ENCODE measurements at places on chromosomes 5 and 9. TPM values are rescaled to one million over a fixed set of nuclear protein-coding genes. Genes with fewer than 3 reads are reported as not detected.

GRCh38 chr9:136093346-136093986, 1.6 kb downstream of the NACC2 start:
- DNase-seq: no peak

- DNase-seq: no peak
Measured at GRCh38 chr5:1724822-1725602, 74.6 kb downstream of the MRPL36 start.

GRCh38 chr9:97992219-97992618, 9.1 kb downstream of the ANP32B start:
- DNase-seq: no peak

DNA sequence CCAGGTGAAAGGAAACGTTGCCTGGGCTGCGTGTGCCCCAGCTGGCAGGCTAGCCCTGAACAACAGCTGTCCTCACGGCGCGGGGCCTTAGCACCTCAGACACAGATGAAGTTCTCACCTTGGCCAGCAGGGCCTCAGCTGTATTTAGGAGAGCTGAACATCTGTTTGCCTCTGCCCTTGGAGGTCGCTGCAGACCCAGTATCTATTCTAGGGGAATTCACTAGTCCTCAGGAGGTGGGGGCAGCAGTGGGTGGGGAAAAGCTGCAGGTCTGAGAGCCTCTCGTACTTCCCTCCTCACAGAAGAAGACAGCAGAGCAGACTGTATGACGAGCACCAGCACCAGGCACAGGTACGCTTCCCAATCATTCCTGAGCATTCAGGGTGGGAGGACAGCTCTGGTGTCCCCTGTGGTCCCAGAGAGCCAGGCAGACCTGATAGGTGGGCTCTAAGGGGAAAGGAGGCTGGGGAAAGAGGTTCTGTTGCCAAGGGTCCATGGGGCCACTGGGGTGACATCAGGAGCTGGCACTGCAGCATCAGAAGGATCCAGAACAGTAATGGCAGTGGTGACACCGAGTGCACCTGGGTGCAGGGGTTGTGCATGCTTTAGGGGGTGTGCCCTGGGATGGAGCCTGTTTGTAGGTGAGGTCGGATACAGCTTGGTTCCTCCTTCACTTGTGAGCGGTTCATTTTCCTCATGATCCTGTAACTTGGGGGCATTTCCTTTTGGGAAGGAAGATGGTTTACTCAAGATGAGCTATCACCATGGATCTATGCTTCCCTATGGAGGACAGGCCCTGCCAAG, 13.8 kb downstream of the CD74 start:
- DNase-seq: peak; percentile 94

The ANKS6 gene
- 9.8 TPM for polyA plus RNA-seq

The TAL2 gene
- polyA plus RNA-seq: 0.37 TPM

DNA sequence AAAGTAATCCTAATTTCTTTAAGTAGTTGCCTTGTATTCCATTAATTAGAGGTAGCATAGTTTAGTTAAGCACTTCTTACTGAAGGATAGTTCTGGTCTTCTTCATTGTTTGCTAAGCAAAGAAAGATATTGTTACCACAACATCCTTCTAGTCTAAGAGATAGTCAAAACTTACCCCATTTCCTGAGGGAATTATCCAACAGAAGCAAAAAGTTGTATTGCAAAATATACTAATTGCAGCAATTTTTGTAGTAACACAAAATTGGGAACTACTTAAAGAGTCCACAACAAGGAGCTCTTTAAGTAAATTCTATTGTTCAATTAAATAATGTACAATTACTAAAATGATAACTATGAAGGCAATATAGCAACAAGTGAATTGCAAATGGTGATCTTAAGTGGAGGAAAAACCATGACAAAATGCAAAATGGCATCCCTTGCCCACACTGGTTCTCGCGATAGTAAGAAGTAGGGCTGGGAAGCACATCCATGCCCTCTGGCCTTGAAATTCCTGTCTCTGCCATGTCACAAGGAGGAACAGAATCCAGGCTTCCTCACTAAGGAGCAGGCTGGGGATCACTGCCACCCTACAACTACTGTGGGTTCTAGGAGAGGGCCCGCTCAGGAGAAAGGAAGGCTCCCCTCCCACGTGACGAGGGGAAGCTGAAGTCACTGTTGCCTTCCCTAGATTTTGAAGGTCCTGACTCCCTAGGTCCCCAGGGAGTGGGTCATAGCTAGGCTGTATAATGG, 23.3 kb upstream of the MEGF9 start:
- DNase-seq: no peak

DNA sequence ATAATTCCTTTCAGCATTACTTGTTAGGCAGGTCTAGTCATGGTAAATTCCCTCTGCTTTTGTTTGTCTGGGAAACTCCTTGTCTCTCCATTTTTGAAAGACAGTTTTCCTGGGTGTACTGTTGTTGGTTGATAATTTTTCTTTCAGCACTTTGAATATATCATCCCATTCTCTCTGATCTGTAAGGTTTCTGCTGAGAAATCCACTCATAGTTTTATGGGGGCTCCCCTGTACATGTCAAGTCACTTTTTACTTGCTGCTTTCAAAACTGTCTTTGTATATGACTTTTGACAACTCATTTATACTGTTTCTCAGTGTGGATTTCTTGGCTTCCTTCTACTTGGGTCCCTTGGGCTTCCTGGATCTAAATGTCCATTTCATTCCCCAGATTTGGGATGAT, 16.5 kb downstream of the MEIKIN start:
- DNase-seq: no peak

DNA sequence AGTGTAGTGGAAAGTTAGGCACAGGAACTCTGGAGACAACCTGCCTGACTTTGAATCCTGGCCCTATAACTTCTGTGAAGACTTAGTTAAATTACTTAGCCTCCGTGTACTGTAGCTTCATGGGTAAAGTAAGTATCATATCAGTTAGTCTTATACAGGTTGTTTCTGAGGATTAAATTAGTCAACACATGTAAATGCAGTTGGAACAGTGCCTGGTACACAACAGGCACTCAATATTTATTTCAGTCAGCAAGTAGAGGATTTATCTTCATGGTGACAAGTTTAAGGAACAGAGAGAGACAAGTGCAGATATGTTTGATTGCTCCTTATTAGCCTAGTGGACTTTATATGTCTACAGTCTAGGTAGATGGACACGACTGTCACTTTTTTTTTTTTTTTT, 2.7 kb downstream of the TSLP start:
- no peak for DNase-seq

- DNase-seq: no peak
Measured at GRCh38 chr9:114433720-114434255, 46.0 kb upstream of the AKNA start.

GRCh38 chr9:86541014-86541570, 186.9 kb upstream of the TUT7 start:
- no peak for DNase-seq

DNA sequence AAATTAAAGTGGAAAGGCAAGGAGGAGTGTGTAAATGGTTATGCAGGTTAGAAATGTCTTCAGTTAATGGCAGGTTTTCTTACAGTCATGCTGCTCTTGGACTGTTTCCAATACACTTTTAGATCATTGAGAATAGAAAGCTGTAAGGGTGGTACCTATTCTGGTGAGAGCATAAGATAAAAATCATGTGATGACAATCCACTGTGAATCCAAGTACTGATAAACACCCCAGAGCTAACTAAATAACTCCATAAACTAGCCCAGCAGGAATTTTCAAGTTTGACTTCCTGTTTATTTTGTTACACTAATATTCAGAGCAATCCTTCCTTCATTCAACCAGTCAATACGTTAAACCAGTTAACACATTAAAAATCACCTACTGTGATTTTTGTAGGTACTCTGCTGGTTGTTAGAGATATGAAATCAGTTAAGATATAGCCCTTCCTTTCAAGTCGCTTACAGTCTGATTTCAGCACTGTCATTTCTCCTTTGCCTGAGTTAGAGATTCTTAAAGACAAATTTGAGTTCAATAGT, 22.6 kb downstream of the VCAN start:
- DNase-seq: no peak

- no peak for DNase-seq
Measured at GRCh38 chr9:105338308-105338707, 93.9 kb downstream of the SLC44A1 start.

The ABLIM3 gene
- 0.22 TPM for polyA plus RNA-seq

The ANKRD18A gene
- not detected for polyA plus RNA-seq

DNA sequence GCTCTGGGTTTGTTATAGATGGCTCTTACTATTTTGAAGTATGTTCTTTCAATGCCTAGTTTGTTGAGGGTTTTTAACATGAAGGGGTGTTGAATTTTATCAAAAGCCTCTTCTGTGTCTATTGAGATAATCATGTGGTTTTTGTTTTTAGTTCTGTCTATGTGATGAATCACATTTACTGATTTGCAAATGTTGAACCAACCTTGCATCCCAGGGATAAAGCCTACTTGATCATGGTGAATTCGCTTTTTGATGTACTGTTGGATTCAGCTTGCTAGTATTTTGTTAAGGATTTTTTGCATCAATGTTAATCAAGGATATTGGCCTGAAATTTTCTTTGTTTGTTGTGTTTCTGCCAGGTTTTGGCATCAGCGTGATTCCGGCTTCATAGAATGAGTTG, 25.5 kb downstream of the CCDC180 start:
- no peak for DNase-seq

- DNase-seq: no peak
Measured at GRCh38 chr5:178382754-178383164, 150.2 kb upstream of the PHYKPL start.

DNA sequence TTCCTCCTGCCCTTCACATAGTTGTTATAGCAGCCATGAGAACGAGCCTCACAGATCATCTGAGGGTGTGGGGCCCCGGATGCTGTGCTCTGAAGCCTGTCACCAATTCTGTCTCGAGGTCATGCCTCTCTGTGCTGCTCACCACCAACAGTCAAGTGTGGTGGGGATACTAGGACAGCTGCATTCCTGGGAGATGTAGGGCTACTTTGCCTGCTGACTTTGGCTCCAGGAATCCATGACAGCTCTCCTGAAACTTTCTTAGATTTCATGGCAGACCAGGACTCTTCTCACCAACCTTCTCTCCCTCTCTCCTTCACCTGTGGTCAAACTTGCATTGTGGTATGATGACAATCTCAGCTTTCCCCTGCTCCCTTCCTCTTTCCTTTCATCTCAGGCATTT, 395.9 kb downstream of the PSAT1 start:
- peak; percentile 16 for DNase-seq

Measured in B cell (primary cell).